ENCODE measurements at places on chromosomes 12 and 14.
A peak's percentile ranks its signal among the peaks of the same experiment; 100 is the strongest.

- DNase-seq = no peak
Measured at GRCh38 chr14:26873362-26873960, 275.6 kb upstream of the NOVA1 start.

GRCh38 chr12:45933504-45933903 is 56.9 kb downstream of the SCAF11 start:
- DNase-seq = no peak

DNA sequence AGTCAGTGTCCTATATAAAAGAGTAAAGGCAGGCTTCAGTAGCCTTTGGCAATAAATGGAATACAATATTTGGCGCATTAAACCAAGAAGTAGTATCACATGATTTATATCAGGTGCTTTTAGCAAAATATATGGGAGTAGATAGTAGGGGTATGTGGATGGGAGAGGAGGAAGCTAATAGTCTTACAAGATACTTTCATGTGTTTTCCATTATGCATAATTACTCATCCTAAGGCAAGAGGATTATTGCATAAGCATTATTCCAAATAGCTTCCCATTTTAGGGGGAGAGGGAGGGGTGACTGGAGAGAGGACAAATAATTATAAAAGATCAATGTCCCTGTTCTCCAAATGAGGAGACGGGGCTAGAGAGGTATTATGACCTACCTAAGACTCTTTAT is 104.3 kb downstream of the DUSP6 start:
- no peak for DNase-seq

DNA sequence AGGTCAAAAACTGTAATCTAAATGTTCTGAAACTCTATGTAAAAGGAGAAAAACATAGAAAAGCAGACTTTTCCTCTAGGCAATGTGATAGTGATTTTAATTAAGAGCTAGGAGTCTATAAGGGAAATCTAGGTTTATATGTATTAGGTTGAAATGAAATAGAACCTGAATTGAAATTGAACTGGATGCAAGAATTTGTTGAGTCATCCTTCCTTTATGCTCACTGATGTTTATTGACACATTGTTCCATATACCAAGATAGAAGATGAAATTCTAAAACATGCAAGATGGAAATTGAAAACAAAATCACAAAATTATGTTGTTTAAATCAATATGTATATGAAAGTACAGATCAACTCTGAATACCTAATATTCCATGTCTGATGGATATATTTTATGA is 170.4 kb upstream of the FLRT2 start:
- DNase-seq = no peak

DNA sequence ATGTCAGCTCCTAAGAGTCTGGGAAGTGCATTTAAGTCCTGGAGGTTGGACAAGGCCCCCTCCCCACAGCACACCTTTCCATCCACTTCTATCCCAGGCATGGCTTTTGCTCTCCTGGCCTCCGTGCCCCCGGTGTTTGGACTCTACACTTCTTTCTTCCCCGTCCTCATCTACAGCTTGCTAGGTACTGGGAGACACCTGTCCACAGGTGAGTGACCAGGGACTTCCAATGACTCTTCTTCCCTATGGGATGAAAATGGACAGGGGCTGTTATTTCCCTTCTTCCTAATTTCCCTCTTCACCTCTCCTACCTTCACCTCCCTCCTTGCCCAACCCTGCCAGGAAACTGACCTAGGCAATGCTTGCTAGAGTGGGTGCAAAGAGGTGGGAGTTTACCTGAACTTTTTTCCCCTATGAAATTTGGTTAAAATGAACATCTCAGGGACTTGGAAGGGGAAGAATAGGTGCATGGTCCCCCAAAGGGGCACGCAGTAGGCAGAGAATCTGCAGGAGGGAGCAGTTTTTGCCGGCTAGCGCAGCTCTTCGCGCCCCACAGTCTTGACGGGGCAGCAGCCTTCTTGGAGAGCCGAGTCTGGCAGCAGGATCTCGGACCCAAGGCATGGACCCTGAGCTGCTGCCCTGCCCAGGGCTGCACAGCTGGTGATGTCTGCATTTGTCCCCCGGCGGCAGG is 9.2 kb downstream of the ARHGEF25 start:
- no peak for DNase-seq

- no peak for DNase-seq
Measured at GRCh38 chr14:48643241-48643640, 942.9 kb downstream of the RPS29 start.

- DNase-seq = no peak
Measured at GRCh38 chr14:91872011-91872501, 4.7 kb upstream of the TC2N start.

DNA sequence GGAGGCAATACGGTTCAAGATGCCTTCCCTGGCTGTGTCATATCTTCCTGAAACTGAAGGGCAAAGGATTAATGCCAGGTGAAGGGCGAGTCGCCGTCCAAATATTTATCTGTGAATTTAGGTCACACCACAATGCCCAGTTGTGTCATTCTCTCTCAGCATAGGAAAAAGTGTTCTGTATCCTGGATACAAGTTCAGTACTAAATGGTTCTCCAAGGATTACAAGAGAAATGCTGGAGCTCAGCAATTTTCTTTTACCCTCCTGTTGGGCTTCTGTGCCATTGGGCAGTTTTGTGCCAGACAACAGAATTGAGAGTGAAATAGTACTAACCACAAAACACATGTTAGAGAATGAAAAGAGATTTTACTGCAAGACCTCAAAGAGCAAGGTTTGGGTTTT is 493.9 kb downstream of the EGLN3 start:
- no peak for DNase-seq

GRCh38 chr14:91714805-91715204 is 17.1 kb downstream of the CATSPERB start:
- no peak for DNase-seq

GRCh38 chr12:118035190-118036041 is 18.9 kb downstream of the RFC5 start:
- no peak for DNase-seq

DNA sequence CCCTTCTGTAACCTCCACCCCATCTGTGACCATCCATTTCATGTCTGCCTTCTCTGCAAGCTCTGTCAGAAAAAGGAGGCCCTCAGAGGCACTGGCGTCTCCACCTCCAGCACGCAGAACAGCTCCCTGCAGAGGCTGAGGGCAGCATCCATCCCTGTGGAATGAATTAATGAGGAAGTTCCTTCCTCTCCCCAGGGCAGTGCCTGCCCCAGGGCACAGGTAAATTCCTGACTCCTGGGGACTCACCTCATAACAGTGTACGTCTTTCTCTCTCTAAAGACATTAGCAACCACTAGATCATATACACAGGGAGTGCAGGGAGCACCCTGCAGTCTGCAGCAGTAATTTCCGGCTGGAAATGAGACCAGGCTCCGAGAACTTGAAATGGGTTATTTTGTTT is 155.0 kb upstream of the TMEM132C start:
- no peak for DNase-seq

DNA sequence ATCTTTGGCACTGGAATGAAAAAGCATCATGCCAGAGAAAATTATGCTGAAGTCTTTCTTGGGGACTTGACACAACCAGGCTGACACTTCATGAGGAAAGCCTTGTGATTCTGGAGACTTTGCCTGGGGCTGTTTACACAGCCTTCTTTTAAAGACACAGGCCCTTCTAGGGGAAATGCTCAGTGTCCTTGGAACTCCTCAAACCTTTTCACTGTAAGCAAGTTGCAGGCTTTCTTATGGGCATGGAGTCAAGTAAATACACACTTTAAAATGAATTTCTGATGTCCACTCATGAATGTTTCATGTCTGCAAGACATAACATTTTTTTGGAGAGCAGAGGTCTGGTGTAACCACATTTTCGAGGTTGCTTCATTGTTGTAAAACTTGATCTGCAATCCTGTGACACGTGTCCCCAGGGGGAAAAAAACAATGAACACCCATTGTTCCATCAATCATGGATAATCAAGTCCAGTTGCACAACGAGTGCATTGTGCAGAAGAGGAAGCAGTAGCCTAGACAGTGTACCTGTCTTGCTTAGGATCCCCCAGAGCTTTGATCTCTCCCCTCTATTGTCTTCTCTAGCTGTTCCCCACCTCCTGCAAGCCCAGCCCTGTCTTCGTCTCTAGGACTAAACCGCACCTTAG is 155.1 kb upstream of the PRICKLE1 start:
- no peak for DNase-seq

DNA sequence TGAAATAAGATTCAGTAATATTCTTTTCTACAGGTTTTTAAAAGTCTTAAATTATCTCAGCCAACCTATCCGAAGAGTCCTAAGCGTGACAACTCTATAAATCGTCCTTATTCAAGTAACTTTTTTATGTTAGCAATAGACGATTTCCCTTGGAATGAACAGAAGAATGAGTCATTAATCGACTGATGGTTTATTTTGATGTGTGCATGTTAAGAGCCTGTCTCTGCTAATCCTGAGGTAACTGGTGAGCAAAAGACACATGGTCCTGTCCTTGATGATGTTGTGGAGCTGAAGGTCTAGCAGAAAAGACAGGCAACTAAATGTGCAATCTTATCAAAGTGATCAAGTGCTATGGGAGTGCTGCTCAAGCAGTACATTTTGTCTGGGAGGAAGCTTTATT is 80.4 kb downstream of the DAAM1 start:
- DNase-seq = no peak

- no peak for DNase-seq
Measured at GRCh38 chr12:110578694-110579534, 4.2 kb downstream of the PPTC7 start.

DNA sequence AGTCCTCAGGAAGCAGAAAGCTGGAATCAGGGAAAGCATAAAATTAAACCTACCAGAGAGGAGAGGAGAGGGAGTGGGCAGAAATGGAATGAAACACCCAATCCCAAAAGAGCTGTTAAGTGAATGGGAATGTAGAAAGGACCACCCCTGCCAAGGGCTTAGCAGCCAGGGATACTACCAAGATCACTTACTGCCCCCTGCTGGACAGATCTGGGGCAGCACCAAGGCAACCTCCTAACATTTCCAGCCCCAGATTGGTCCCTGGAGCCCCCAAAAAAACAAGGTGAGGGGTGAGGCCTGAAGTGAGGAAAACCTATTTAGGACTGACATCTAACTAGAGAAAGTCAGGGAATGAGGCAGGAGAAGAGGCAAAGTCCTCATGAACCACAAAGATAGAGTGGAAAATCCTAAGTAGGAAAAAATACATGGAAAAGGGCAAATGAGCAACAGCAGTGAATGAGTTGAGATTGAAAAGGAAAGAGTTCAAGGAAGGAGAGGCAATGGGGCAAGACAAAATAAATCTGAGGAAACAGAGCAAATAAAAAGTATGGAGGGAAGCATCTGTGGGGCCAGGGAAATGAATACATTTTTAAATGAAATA is 11.2 kb upstream of the FKBP11 start:
- DNase-seq = peak; percentile 53

GRCh38 chr14:71194251-71194650 is 287.0 kb downstream of the PCNX1 start:
- no peak for DNase-seq

- no peak for DNase-seq
Measured at GRCh38 chr14:50512463-50512862, 19.9 kb downstream of the MAP4K5 start.

- DNase-seq = peak; percentile 28
Measured at GRCh38 chr12:104372061-104372720, 68.7 kb downstream of the EID3 start.

DNA sequence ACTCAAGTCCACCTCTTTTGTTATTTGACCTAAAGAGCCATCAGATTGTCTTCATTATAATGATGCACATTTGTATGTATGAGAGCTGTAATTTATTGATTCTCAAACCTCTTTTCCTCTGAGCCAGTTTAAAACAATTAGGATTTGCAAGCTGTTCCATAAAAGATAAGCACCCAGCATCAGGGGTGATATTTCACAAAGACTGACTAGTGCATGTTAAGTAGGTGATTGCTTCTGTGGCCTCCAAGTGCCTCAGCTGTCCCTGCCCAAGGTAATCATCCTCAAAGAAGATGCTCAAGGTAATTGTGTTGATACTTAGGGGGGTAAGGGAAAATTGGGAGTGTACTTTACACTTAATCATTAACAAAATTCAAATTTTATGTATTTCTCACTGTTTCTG is 18.2 kb downstream of the CEP128 start:
- DNase-seq = no peak

DNA sequence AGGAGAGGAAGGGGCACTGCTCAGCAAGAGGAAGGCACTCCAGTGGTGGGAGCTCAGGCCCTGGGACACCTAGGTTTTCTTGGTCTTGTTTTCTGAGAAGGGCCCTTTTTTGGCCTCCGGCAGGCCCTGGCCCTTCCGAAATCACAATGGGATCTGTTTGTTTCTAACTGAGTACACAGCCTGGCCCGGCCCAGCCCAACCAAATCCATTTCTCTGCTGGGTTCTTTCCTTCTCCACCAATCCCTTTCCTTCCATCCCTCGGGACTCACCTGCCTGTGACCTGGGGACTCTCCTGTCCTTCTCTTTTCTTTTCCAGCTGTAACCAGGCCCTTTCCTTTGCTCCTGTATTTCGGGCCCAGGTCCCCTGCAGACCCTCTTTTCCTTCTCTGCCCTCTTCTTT is 18.6 kb downstream of the TEAD4 start:
- no peak for DNase-seq

GRCh38 chr12:87202189-87202588 is 827.0 kb downstream of the C12orf50 start:
- no peak for DNase-seq

GRCh38 chr12:126243814-126244440 is 1178.7 kb downstream of the AACS start:
- no peak for DNase-seq

DNA sequence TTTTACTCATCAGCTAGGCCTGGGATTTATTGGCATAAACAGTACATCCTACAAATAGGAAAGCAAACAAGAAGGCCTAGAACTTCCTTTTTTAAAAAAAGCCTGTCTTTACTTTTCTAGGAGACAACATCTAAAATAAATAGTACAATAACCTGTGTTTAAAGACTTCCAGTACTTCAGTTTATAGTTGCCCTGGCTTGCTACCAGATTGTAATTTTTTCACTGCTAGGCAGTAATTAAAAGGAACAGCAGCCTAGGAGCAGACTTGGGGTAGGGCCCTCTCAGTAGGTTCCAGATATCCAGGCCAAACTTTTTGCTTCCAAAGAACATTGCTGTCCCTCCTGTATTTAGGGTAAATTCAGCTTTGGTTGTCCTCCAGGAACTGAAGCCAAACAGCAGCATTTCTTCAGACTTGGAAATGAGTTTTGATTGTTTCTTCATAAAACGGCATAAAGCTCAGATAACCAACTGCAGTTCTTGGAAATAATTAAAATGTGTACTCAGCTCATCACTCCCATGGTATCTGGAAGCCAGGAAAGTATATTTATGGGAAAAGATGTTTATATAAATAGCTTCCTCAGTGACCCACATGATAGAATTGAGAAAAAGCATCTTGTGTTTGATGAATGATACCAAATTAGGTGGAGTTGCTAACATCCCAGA is 61.7 kb downstream of the PPP1R36 start:
- DNase-seq = no peak

DNA sequence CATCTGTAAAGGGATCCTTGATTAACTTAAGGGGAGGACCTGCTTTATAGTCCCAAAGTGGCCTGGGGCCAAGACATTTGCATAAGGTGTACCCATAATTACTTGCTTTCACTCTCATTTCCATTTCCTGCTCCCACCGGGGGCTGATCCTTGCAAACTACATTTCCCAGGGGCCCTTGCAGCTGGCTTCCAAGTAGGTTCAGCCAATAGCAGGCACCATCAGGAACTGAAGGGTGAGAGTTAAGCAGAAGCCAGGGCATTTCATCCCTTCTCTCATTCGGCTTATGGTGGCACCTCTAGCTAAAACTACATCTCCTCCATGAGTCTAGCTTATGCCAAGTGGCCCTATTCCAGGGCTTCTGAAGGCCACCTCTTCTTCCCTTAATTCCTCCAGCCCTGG is 88.8 kb downstream of the CCDC60 start:
- no peak for DNase-seq

GRCh38 chr12:51972849-51973273 is 21.4 kb downstream of the ACVR1B start:
- peak; percentile 40 for DNase-seq

GRCh38 chr14:20460458-20461224 is 593 bp downstream of the PIP4P1 start:
- DNase-seq = peak; percentile 38
